IgD-negative memory B cell (primary cell): ENCODE measurements at places on chromosomes 3 and 15. TPM values are rescaled to one million over a fixed set of nuclear protein-coding genes. Genes with fewer than 3 reads are reported as not detected.

IMPDH2 gene
- 96.7 TPM for polyA plus RNA-seq

SLC51A gene
- 0.90 TPM for polyA plus RNA-seq

PLEKHO2 gene
- polyA plus RNA-seq: 45.1 TPM

TRIM42 gene
- not detected for polyA plus RNA-seq

CLDN16 gene
- not detected for polyA plus RNA-seq

TUSC7 gene
- polyA plus RNA-seq: not detected

FBXO40 gene
- 0.18 TPM for polyA plus RNA-seq

CNTN4 gene
- polyA plus RNA-seq: not detected

REC114 gene
- polyA plus RNA-seq: not detected
